NCI-H526 treated with DMSO at 0.1 percent for 48 hours (cell line): ENCODE measurements at places on chromosomes 2 and 18.

GRCh38 chr2:68287580-68288441 lies 31.9 kb downstream of the CNRIP1 start:
- DNase-seq = no peak

DNA sequence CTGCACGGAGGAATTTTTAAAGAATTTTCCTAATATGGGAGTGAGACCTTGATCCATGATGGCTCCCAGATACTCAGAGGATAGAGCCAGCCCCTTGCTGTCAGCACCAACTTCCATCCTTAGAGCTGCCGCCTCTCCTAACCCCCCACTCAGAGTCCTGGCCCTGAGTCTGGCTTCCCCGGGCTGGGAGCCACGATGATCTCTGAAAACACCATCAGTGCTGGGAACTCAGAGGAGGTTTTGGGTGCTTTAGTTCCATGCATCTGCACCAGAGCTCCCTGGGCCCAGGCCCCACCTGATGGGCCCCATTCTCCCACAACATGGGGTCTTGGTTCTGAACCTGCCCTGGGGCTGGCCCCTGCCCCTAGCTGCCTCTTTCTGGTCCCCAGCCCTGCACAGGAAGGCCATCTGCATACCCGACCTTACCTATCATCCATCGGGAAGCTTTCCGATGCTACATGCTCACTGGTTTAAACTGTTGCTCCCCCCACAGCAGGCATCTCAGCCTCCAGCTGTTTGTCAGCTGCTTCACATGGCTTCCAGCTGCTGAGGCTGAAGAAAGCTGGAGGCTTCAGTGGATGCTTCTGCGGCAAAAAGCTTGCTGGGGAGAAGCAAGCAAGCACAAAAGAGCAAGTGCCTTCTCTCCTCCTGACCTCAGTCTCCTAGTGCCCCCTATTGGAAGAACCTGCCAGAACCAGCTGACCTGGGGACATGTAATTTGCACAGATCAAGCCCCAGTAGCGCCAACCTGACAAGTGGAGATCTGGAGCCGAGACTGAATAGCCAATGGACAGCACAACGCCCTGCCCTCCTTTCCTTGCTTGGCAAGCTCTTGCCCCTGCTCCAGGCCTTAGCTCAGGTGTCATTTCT lies 24.2 kb upstream of the RHOB start:
- no peak for DNase-seq

DNA sequence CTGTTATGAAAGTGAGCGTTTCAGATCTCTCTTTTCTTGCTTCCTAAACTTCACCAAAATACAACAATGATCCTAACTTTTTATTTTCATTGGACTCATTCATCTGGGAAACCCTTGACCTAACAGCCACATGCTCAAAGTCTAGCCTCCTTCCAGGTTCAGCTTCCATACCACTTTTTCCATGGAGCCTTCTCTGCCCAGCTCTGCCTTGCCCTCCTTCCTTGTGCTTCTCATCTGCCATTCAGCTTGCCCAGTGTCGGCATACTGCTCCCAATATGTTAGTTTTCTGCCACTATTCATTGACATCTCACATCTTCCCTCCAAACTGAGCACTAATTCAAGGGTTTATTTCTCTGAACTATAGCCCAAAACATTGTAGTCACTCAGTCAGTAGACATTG lies 214.7 kb downstream of the RAD51AP2 start:
- DNase-seq = no peak

- no peak for DNase-seq
Observed at GRCh38 chr2:19627359-19627758, 268.9 kb upstream of the OSR1 start.

- no peak for DNase-seq
Observed at GRCh38 chr18:57710226-57710625, 88.6 kb upstream of the NARS1 start.
